Pulmonary artery endothelial cell (primary cell): ENCODE measurements at places on chromosomes 3 and 15. TPM values are rescaled to one million over a fixed set of nuclear protein-coding genes. Genes with fewer than 3 reads are reported as not detected.

DNA sequence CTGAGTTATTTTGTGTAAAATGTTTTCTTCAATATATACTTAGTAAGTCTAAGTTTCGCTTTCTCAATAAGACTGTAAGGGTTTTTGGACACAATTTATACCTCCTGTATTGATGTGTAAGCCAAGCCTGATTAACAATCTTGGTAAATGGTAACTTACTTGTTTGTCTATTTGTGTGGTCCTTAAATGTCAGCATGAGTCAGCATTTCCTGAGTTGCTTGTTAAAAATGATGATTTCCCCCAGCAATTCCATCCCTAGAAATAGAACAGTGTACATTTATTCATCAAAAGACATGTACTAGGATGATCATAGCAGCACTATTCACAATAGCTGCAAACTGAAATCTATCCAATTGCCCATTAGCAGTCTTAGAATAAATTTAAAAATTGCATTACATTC, 53.4 kb upstream of the LRIG1 start:
- no peak for DNase-seq

Gene GP9
- total RNA-seq: not detected in 2 replicates

Gene PLA2G4E
- total RNA-seq: not detected in 2 replicates

GRCh38 chr15:34054081-34054707, 15.2 kb upstream of the AVEN start:
- no peak for DNase-seq

- DNase-seq: no peak
Observed at GRCh38 chr3:12906916-12907290, 65.5 kb upstream of the RPL32 start.
